ENCODE measurements at places on chromosomes 12 and 14.

GRCh38 chr12:6869049-6870021, 2.0 kb downstream of the TPI1 start:
- H3K4me1 ChIP-seq: peaks cover 6% of the 10 kb centered on the region
- peaks cover 45% of the 10 kb centered on the region for H3K36me3 ChIP-seq
- no peak for DNase-seq
- peak overlapping the region; percentile 97 for H3K4me3 ChIP-seq
- H3K27me3 ChIP-seq: no peaks in the 10 kb centered on the region
- peak overlapping the region; percentile 88 for H3K27ac ChIP-seq

- no peaks in the 10 kb centered on the region for H3K4me1 ChIP-seq
- H3K27ac ChIP-seq: no peak overlapping the region
- no peaks in the 10 kb centered on the region for H3K36me3 ChIP-seq
- H3K27me3 ChIP-seq: no peaks in the 10 kb centered on the region
Measured at GRCh38 chr12:82426081-82426480, 67.8 kb downstream of the METTL25 start.

DNA sequence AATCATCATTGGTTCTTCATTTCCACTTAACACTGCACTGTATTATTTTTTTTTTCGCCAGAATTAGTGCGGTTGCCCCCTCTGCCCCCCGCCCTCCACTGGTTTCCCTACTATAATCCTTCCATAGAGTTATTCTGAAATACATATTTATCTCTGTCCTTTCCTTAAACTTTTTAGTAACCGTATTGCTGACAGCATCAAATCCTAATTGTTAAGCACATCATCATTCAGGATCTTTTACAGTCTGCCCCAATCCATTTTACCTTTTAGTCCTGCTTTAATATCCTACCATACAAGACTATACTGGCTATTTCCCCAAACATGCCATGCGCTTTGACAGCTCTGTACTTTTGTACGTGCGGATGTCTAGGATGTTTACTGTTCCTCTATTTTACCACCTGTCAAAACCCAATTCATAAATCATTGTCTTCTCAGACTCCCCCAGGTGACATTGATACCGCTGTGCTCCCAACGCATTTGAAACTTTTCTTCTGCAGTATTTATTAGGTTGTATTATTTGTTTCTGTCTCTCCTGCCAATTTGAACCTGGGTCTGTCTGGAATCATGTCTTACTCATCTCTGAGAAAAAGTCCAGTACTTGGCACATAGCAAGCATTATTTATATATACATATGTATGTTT, 1.0 kb downstream of the FGFR1OP2 start:
- peak overlapping the region; percentile 72 for H3K27ac ChIP-seq
- H3K4me1 ChIP-seq: peaks cover 7% of the 10 kb centered on the region
- DNase-seq: no peak
- no peaks in the 10 kb centered on the region for H3K27me3 ChIP-seq

GRCh38 chr14:71478542-71478941, 453.7 kb upstream of the RGS6 start:
- no peak overlapping the region for H3K4me3 ChIP-seq
- H3K27me3 ChIP-seq: no peaks in the 10 kb centered on the region
- H3K36me3 ChIP-seq: no peaks in the 10 kb centered on the region
- peaks cover 17% of the 10 kb centered on the region for H3K4me1 ChIP-seq
- no peak for DNase-seq

DNA sequence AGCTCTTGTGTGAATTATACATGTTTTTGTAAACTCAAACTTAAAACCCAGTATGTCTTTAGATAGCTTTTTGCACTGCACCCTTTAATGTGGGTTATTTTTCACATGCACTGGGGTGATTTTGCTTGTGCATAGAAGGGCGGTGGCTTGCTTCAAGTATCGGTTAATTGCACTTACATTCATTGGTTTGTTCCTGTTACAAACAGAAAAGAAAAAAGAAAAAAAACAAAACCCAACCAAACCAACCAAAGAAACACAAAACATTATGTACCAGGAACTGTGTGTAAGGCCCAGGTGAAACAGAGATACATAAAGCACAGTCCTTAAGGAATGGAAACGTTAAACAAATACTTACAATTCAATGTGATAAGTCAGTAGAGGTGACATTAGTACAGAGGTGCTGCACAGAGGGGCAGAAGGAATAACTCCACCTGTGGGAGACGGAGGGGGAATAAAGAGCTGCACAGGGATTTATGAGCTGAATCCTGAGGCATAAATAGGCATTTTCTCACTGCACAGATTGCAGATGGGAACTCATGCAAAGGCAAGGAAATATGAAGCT, 151.4 kb downstream of the KTN1 start:
- peaks cover 3% of the 10 kb centered on the region for H3K4me1 ChIP-seq
- H3K4me3 ChIP-seq: no peak overlapping the region
- DNase-seq: no peak
- H3K27me3 ChIP-seq: no peaks in the 10 kb centered on the region
- H3K36me3 ChIP-seq: no peaks in the 10 kb centered on the region

DNA sequence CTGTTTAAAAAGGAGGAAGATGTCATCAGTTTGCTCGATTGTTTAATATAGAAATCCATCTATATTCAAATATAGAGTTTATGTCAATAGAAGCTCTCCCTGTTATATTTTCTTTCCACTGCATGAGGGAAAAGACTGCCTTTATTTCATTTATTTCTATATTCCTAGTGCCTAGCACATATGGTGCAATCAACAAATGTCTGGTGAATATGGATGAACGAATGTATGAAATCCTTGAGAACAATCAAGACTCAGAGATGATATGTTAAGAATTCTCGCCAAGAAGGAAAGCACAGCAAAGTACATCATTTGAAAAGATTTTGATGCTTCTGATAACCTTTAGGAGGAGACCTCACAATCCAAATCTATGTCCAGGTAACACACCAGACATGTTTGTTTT, 296.0 kb upstream of the LMO3 start:
- DNase-seq: no peak
- no peaks in the 10 kb centered on the region for H3K4me1 ChIP-seq

GRCh38 chr14:76656592-76656991, 104.7 kb upstream of the VASH1 start:
- no peaks in the 10 kb centered on the region for H3K27me3 ChIP-seq
- H3K4me3 ChIP-seq: no peak overlapping the region
- no peak overlapping the region for H3K27ac ChIP-seq
- no peaks in the 10 kb centered on the region for H3K4me1 ChIP-seq
- no peak for DNase-seq

DNA sequence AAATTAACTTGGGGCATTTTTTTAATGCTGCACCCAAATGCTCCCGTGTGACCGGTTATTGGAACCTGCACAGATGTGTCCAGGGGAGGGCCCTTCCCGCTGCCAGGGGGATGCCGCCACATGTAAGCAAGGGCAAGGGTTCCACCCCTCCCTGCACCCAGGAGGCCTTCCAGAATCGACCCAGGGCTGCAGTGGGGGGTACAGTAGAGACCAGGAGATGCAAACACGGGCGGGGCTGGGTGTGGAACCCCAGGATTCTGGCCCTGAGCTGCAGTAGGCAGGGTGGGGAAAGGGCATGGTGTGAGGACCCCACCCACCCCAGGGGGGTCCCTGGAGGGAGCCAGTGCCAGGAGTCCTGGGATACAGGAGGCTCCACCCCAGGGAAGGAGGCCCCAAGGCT, 54.1 kb downstream of the TNFAIP2 start:
- DNase-seq: no peak
- peaks cover 10% of the 10 kb centered on the region for H3K4me1 ChIP-seq
- H3K27ac ChIP-seq: no peak overlapping the region
- H3K4me3 ChIP-seq: no peak overlapping the region
- no peaks in the 10 kb centered on the region for H3K36me3 ChIP-seq

DNA sequence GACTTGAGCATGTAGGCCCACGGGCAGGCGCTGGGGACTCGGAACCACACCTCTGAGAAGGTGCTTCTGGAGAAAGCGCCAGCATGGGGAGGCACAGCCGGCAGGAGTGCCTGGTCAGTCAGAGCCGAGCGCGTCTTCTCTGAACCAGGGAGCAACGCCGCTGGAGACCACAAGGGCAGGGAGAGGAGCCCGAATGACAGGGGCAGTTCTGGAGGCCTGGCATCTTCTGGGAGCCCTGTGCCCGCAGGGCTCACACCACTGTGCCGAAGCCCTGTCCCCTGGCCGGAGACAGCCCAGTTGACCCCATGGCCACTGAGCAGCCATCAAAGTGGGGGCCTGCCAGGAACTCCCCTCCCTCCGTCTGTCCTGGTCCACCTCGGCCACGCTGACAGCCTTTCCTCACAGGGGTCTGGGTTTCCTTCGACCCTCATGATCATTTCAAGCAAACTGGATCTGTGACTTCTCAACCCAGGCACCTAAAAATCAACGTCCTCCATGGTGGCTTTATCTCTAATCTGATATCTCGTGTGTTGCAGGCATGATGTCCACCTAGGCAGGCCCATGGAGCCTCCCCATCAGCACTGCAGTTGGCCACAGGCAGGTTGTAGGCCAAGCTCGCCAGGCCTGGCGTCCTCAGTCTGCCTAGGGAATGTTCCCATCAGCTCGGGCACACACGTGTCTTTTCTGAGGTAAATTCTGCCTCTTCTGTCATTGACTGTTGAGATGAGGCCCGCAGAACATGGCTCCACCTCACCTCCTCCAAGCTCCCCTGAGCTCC, 299.3 kb upstream of the RTL1 start:
- peak; percentile 57 for DNase-seq
- no peak overlapping the region for H3K27ac ChIP-seq
- no peaks in the 10 kb centered on the region for H3K36me3 ChIP-seq
- H3K4me1 ChIP-seq: no peaks in the 10 kb centered on the region
- H3K27me3 ChIP-seq: no peaks in the 10 kb centered on the region

- no peaks in the 10 kb centered on the region for H3K27me3 ChIP-seq
- peaks cover 14% of the 10 kb centered on the region for H3K4me1 ChIP-seq
- no peak for DNase-seq
- H3K4me3 ChIP-seq: no peak overlapping the region
- peak overlapping the region; percentile 51 for H3K27ac ChIP-seq
- no peaks in the 10 kb centered on the region for H3K36me3 ChIP-seq
Measured at GRCh38 chr14:33556382-33557121, 394.3 kb downstream of the EGLN3 start.

GRCh38 chr12:42961395-42961794, 371.8 kb upstream of the PRICKLE1 start:
- no peak overlapping the region for H3K4me3 ChIP-seq
- DNase-seq: peak; percentile 72
- no peaks in the 10 kb centered on the region for H3K27me3 ChIP-seq
- H3K27ac ChIP-seq: peak overlapping the region; percentile 100

GRCh38 chr14:68460541-68460940, 332.3 kb downstream of the ZFP36L1 start:
- peak overlapping the region; percentile 99 for H3K27ac ChIP-seq
- peaks cover 55% of the 10 kb centered on the region for H3K4me1 ChIP-seq
- H3K36me3 ChIP-seq: no peaks in the 10 kb centered on the region
- no peak overlapping the region for H3K4me3 ChIP-seq
- no peaks in the 10 kb centered on the region for H3K27me3 ChIP-seq

- H3K27me3 ChIP-seq: no peaks in the 10 kb centered on the region
- no peak overlapping the region for H3K27ac ChIP-seq
- no peak overlapping the region for H3K4me3 ChIP-seq
- H3K36me3 ChIP-seq: no peaks in the 10 kb centered on the region
- DNase-seq: no peak
Measured at GRCh38 chr14:104106471-104106991, 21.0 kb downstream of the ASPG start.

- H3K27ac ChIP-seq: no peak overlapping the region
- no peaks in the 10 kb centered on the region for H3K36me3 ChIP-seq
- no peak overlapping the region for H3K4me3 ChIP-seq
Measured at GRCh38 chr14:76765461-76765931, 4.2 kb downstream of the VASH1 start.

- no peaks in the 10 kb centered on the region for H3K36me3 ChIP-seq
- DNase-seq: no peak
- no peaks in the 10 kb centered on the region for H3K27me3 ChIP-seq
Measured at GRCh38 chr14:54309615-54310014, 87.2 kb upstream of the CDKN3 start.

GRCh38 chr12:112116232-112117060, 7.9 kb upstream of the NAA25 start:
- H3K4me3 ChIP-seq: no peak overlapping the region
- H3K27ac ChIP-seq: peak overlapping the region; percentile 70
- no peak for DNase-seq
- no peaks in the 10 kb centered on the region for H3K27me3 ChIP-seq
- peaks cover 28% of the 10 kb centered on the region for H3K4me1 ChIP-seq

- no peaks in the 10 kb centered on the region for H3K27me3 ChIP-seq
- no peak overlapping the region for H3K27ac ChIP-seq
- no peaks in the 10 kb centered on the region for H3K4me1 ChIP-seq
- no peak overlapping the region for H3K4me3 ChIP-seq
- H3K36me3 ChIP-seq: no peaks in the 10 kb centered on the region
Measured at GRCh38 chr14:85479306-85479705, 50.6 kb upstream of the FLRT2 start.

DNA sequence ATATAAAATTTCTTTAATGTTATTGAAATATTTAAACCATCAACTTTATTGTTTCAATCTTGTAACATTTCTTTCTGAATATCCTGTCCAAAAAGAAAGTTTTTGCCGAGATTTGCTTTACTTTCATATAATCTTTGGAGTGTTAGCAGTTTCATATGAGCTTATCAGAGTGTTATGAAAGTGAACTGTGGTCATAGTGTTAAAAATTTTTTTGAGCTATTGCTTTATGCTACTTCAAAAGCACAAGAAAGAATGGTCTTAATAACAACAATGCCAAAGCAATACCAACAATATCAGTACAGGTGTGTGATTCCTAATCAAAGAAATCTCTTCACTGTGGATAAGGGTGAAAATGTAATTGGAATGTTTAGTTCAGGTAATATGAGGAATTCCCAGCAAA, 1994.9 kb upstream of the FLRT2 start:
- H3K27me3 ChIP-seq: no peaks in the 10 kb centered on the region
- DNase-seq: no peak
- no peak overlapping the region for H3K4me3 ChIP-seq

DNA sequence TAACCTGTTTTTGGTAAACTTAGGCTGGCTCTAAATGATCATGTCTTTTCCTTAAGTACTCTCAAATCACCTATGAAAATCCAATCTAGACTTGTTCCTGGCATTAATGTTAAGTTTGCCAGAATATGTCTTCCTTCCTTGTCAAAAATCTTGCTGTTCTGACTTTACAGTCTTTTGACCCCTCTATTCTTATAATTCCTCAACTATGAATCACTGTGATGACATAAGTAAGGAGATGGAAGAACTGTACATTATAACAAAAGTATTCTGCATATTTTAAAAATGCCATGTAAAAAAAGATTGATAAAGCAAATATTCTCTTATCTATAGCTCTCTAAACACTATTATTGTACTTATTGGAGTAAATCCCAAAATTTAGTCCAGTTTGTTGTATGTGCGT, 51.4 kb upstream of the BAZ1A start:
- H3K4me1 ChIP-seq: peaks cover 8% of the 10 kb centered on the region
- H3K27ac ChIP-seq: no peak overlapping the region
- H3K27me3 ChIP-seq: no peaks in the 10 kb centered on the region
- H3K4me3 ChIP-seq: no peak overlapping the region

- H3K27ac ChIP-seq: peak overlapping the region; percentile 64
- peaks cover 8% of the 10 kb centered on the region for H3K4me1 ChIP-seq
Measured at GRCh38 chr14:23068789-23069412, 11.6 kb upstream of the CDH24 start.

Measured in RWPE2 (cell line).